Naive thymus-derived CD4-positive, alpha-beta T cell (primary cell): ENCODE measurements at places on chromosomes 2 and 18. TPM values are rescaled to one million over a fixed set of nuclear protein-coding genes. Genes with fewer than 3 reads are reported as not detected.

DNA sequence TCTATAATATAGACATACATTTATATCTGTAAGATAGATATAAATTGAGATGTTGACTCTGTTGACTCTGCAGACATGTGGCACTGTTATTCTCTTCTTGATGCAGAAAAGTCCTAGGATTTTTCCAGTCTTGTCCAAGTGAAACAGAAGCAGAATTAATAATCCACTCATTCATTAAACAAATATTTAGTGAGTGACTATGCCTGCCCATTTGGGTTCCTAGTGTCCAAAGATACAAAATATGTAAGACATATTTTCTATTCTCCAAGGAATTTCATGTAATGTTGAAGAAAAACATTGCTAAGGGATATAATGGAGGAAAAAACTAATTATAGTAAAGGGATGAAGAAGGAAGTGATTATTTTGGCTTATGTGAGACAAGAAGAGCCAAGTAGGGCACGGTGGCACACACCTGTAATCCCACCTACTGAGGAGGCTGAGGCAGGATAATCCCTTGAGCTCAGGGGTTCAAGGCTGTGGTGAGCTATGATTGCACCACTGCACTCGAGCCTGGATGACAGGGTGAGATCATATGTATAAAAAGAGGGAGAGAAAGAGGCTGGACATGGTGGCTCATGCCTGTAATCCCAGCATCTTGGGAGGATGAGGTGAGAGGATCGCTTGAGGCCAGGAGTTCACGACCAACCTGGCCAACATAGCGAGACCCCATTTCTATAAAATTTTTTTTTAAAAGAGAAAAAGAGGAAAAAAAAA is 19.9 kb upstream of the PLEKHH2 start:
- H3K36me3 ChIP-seq: no peaks in the 10 kb centered on the region
- DNase-seq: no peak
- no peaks in the 10 kb centered on the region for H3K4me1 ChIP-seq

DNA sequence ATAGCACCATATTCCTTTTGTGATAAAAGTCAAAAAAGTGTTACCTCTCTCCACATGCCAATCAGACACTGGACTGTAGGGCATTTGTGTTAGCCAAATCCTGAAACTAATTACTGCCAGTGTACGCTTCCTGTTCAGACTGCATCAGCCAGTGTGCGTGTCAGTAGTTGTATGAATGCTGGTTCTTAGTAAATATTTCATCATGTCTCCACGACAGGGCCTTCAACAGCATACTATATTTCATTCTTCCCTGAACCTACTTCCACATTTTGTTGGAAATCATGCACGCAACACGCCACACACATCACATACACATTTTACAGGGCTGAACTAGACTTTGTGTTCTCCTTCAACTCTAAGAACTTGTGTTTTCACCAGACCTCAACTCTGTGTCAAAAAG is 77.5 kb downstream of the EPB41L3 start:
- H3K36me3 ChIP-seq: no peaks in the 10 kb centered on the region
- no peak overlapping the region for H3K4me3 ChIP-seq
- no peaks in the 10 kb centered on the region for H3K27me3 ChIP-seq

DNA sequence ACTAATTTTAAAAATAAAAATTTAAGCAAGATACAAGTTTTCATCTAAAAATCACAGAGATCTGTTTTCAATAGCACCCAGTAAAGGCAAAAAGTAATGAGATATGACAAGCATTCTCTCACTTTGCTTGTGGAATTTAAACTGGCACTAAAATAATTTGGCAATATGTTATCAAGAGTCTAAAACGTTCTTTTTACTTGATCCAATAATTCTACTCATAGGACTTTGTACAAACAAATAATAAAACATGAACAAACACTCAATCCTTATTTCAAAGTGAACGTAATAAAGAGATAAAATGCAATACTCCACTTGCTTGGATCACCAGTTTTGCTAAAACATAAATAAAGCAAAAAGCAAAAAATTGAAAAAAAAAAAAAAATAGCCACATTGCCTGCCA is 30.4 kb downstream of the PIAS2 start:
- no peaks in the 10 kb centered on the region for H3K27me3 ChIP-seq
- no peak overlapping the region for H3K4me3 ChIP-seq
- no peaks in the 10 kb centered on the region for H3K36me3 ChIP-seq
- no peak for DNase-seq

Gene OST4
- total RNA-seq: 241 TPM
